ENCODE measurements at places on chromosomes 5 and 9.

DNA sequence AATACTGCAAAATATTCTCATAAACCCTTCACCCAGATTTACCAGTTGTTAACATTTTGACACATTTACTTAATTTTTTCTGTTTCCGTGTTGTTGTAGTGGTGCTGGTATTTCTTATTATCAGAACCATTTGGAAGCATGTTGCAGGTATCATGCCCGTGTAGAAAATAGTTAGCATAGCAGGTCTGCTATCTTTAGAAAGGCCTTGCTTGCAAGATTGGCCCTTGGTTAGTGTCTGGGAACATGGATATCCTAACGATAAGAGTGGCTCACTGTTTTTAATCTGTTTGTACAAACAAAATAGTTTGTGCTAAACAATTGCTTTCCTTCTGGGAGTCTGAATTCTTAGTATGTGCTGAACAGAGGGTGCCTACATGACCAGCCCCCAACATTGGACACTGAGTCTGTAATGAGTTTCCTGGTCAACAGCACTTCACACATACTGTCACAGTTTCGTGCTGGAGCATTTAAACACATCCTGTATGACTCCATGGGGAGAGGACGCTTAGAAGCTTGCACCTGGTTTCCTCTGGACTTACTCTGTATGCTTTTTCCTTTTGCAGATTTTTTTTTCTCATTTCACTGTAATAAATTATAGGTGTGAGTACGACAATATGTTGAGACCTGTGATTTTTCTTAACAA lies 66.9 kb downstream of the MAN2A1 start:
- no peak for DNase-seq

DNA sequence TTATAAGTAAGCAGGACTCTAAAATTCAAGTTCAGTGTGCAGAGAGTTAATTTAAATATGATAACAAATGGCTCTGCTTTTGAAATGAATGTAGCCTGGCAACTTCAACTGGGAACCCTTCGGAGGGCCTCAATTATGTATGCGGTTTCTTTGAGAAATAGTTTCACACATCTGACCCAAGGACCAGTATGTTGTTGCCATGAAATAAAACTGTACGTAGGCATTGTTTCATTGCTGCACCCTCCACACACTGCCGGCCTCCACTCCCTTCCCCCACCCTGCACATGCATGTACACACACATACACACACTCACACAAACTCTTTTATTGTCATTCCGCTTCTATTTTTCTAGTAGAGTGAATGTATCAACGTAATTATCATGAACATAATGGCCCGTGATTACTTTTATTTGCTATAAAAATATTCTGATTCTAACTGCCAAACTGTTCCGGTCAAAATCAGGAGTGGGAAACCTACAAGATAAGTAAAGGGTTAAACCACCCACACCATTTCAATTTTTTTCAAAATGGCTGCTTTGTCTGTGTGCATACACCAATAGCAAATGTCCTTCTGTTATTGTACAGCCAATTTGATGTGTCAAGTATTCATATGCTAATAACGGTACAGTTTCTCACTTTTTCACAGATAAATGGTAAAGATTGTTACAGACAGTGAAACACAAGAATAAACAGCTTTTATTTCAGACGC lies 215.5 kb upstream of the TMEM161B start:
- no peak for DNase-seq

GRCh38 chr9:124008303-124008693 lies 3.3 kb upstream of the LHX2 start:
- no peak for DNase-seq

- no peak for DNase-seq
Observed at GRCh38 chr9:113992276-113992951, 85.7 kb downstream of the AMBP start.
